Body of pancreas (tissue), 4 donors: ENCODE measurements at places on chromosomes 5 and 9.
A peak's percentile ranks its signal among the peaks of the same experiment; 100 is the strongest.

GRCh38 chr9:122128007-122128968 lies 31.3 kb downstream of the NDUFA8 start:
- H3K27ac ChIP-seq: no peak overlapping the region
- H3K36me3 ChIP-seq: no peaks in the 10 kb centered on the region
- peaks cover 18% of the 10 kb centered on the region for H3K4me1 ChIP-seq
- no peak overlapping the region for H3K4me3 ChIP-seq
- DNase-seq: no peak

GRCh38 chr9:24672336-24672735 lies 126.6 kb upstream of the IZUMO3 start:
- no peak overlapping the region for H3K27ac ChIP-seq
- no peaks in the 10 kb centered on the region for H3K27me3 ChIP-seq
- no peaks in the 10 kb centered on the region for H3K36me3 ChIP-seq
- DNase-seq: no peak
- H3K4me1 ChIP-seq: no peaks in the 10 kb centered on the region

GRCh38 chr5:167442922-167443321 lies 848.5 kb upstream of the WWC1 start:
- no peak overlapping the region for H3K4me3 ChIP-seq
- no peaks in the 10 kb centered on the region for H3K27me3 ChIP-seq
- H3K36me3 ChIP-seq: no peaks in the 10 kb centered on the region
- peak; percentile 37 for DNase-seq

GRCh38 chr9:129483415-129484351 lies 137.2 kb downstream of the C9orf50 start:
- DNase-seq: peak; percentile 82
- peak overlapping the region; percentile 100 for H3K27ac ChIP-seq
- H3K36me3 ChIP-seq: no peaks in the 10 kb centered on the region
- H3K4me1 ChIP-seq: peaks cover 81% of the 10 kb centered on the region
- no peaks in the 10 kb centered on the region for H3K27me3 ChIP-seq
- no peak overlapping the region for H3K4me3 ChIP-seq

DNA sequence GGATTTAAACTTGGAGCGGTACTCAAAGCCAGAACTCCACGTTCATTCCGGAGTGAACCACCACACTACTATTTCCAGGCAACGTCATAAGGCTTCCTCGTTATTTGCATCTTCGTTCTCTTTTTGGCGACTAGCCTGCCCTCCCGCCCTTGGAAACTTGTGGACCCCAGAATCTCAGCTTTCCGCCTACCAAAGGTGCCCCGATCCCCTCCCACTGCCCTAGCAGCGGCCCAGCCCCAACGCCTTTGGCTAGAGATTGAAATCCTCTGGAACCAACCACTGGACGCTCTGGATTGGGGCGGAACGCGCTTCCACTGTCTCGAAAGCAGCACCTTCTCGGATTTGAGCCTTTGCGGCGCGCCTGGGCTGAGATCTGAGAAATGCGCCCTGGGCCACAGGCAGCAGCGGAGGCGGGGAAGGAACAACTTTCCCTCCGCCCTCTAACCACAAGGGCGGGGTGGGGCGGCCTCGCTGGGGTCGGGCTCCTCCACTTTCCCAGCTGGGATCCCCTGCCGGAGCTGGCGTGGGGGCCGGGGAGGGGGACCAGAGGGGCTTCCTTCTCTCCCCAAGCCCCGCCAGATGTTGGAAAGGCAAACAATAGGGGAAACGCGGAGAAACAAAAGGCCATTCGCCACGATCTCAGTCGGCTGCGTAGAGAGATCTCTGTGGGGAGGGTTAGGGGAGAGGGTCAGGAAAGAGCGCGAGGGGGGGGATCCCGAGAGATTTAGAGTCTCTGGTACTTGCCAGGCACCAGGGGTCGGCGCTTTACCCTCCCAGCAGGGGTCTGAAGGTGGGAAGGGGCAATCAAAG lies 1.3 kb downstream of the MOB3B start:
- no peaks in the 10 kb centered on the region for H3K36me3 ChIP-seq
- peak overlapping the region; percentile 56 for H3K4me3 ChIP-seq
- H3K27me3 ChIP-seq: no peaks in the 10 kb centered on the region
- peaks cover 9% of the 10 kb centered on the region for H3K4me1 ChIP-seq

- no peak overlapping the region for H3K4me3 ChIP-seq
- H3K36me3 ChIP-seq: no peaks in the 10 kb centered on the region
- DNase-seq: peak; percentile 53
- H3K27ac ChIP-seq: peak overlapping the region; percentile 43
Measured at GRCh38 chr9:95626885-95627558, 110.3 kb upstream of the PTCH1 start.

DNA sequence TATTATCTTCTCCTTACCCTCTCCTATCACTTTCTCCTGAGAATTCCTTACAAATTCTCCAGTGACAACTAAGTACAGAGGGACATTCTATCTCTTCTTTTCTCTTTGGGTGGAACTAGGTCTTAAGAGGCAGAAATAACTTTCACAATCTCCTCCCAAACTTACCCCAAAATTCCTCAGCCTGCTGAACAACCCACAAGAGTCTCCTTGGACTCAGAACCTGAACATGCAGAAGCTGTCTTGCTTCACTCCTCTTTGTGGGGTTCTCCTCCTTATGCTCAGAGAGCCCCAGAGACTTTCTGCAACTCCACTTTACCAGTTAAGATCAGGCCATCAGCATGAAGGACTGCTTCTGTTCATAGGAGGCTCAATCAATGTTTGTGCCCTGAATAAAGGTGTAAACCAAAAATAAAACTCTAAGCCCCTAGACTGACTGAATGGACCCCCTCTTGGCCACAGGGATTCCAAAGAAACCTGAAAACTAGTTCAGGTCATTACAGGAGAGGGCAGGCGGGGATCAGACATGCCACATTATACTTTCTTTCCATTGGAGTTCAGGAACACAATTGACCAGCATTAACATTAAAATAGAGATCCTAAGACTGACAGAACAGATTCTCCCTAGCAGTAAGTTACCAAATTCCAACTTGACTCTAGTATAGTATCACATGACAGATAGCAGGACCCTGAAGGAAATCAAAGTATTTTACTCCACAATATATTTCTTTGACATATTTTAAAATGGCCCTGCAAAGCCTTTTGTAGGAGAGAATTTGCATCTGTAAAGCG lies 179.7 kb upstream of the FBXL17 start:
- no peaks in the 10 kb centered on the region for H3K36me3 ChIP-seq
- no peak overlapping the region for H3K4me3 ChIP-seq
- no peak for DNase-seq
- H3K27ac ChIP-seq: no peak overlapping the region
- no peaks in the 10 kb centered on the region for H3K4me1 ChIP-seq

- H3K4me3 ChIP-seq: no peak overlapping the region
- no peak overlapping the region for H3K27ac ChIP-seq
- no peaks in the 10 kb centered on the region for H3K27me3 ChIP-seq
- H3K4me1 ChIP-seq: no peaks in the 10 kb centered on the region
- H3K36me3 ChIP-seq: no peaks in the 10 kb centered on the region
Measured at GRCh38 chr9:107177243-107177839, 105.7 kb upstream of the RAD23B start.

DNA sequence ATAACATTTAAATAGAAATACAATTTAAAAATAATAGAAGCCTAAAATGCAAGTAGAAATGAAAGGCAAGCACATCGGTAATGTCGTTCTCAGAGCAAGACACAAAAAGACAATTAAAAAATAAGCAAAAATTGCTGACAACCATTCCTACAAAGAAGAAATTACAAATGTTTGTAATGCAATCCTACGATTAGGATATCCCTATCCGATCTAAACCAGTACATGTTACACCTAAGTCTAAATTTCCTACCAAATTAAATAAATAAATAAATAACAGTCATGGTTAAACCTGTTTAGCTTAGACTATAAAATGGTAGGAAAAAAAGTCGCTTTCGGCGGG lies 90.0 kb downstream of the ANXA2R start:
- no peak overlapping the region for H3K4me3 ChIP-seq
- peak overlapping the region; percentile 70 for H3K27ac ChIP-seq
- no peaks in the 10 kb centered on the region for H3K36me3 ChIP-seq
- H3K27me3 ChIP-seq: peaks cover 6% of the 10 kb centered on the region
- DNase-seq: no peak
- H3K4me1 ChIP-seq: peaks cover 24% of the 10 kb centered on the region

- H3K27me3 ChIP-seq: no peaks in the 10 kb centered on the region
- H3K4me3 ChIP-seq: no peak overlapping the region
- H3K4me1 ChIP-seq: no peaks in the 10 kb centered on the region
- H3K27ac ChIP-seq: no peak overlapping the region
- DNase-seq: no peak
Measured at GRCh38 chr9:126440940-126441339, 114.3 kb downstream of the MVB12B start.

DNA sequence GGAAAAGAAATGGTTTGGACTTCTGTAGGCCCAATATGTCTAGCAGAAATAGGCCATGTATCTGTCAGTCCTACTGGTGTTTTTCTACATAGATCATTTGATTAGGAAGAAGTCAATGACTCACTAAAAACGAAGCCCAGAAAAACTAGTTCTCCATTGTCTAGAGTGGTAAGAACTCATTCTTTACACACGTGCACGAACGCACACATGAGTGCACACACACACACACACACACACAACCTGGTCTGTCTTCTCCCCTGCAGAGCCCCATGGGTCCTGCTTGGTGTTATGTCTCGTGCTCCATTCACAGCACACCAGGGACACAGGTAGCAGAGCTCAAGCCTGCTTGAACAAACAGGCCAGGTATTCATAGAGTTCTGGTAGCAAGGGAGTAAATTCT lies 14.9 kb upstream of the FCN1 start:
- H3K27ac ChIP-seq: no peak overlapping the region
- no peak for DNase-seq
- H3K4me3 ChIP-seq: no peak overlapping the region

- no peaks in the 10 kb centered on the region for H3K27me3 ChIP-seq
- no peaks in the 10 kb centered on the region for H3K36me3 ChIP-seq
- DNase-seq: no peak
- H3K4me1 ChIP-seq: no peaks in the 10 kb centered on the region
- no peak overlapping the region for H3K4me3 ChIP-seq
Measured at GRCh38 chr5:147971472-147971871, 65.1 kb upstream of the C5orf46 start.

- peak overlapping the region; percentile 24 for H3K27ac ChIP-seq
- no peaks in the 10 kb centered on the region for H3K27me3 ChIP-seq
- no peak overlapping the region for H3K4me3 ChIP-seq
Measured at GRCh38 chr9:128109050-128109709, 18.3 kb downstream of the PTGES2 start.

GRCh38 chr5:126031989-126032716 lies 391.1 kb upstream of the GRAMD2B start:
- DNase-seq: no peak
- no peaks in the 10 kb centered on the region for H3K27me3 ChIP-seq
- H3K4me3 ChIP-seq: no peak overlapping the region
- no peaks in the 10 kb centered on the region for H3K36me3 ChIP-seq
- no peak overlapping the region for H3K27ac ChIP-seq

- H3K27ac ChIP-seq: no peak overlapping the region
- no peak for DNase-seq
- no peaks in the 10 kb centered on the region for H3K36me3 ChIP-seq
- H3K4me1 ChIP-seq: peaks cover 4% of the 10 kb centered on the region
- no peaks in the 10 kb centered on the region for H3K27me3 ChIP-seq
Measured at GRCh38 chr5:43020399-43020746, 19.7 kb downstream of the ANXA2R start.

- no peak overlapping the region for H3K27ac ChIP-seq
- no peak for DNase-seq
- H3K27me3 ChIP-seq: no peaks in the 10 kb centered on the region
- H3K4me1 ChIP-seq: peaks cover 32% of the 10 kb centered on the region
- H3K36me3 ChIP-seq: no peaks in the 10 kb centered on the region
Measured at GRCh38 chr9:100074093-100074492, 24.7 kb downstream of the ERP44 start.

GRCh38 chr9:86126998-86127972 lies 27.9 kb upstream of the GOLM1 start:
- peak overlapping the region; percentile 90 for H3K27ac ChIP-seq
- H3K4me3 ChIP-seq: no peak overlapping the region
- H3K36me3 ChIP-seq: no peaks in the 10 kb centered on the region
- no peaks in the 10 kb centered on the region for H3K27me3 ChIP-seq
- H3K4me1 ChIP-seq: peaks cover 51% of the 10 kb centered on the region
- peak; percentile 99 for DNase-seq

DNA sequence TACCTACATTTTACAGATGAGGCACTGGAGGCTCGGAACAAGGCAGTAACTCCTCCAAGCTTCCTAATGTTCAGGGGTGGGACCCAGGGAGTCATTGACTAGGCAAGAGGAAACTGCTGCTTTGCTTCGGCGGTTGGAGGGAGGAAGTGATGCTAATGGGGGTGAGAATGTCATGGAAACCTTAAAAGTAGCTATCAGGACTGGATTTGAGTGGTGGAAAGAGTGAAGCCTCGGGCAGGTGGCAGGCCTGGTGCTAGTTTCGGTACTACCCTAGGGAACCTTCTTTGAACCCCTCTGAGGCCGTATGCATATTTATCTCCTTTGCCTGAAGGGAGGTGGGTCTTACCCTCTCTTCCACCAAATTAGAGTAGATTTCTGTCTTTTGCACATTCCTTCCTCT lies 1.6 kb downstream of the BSPRY start:
- no peak overlapping the region for H3K4me3 ChIP-seq
- peaks cover 15% of the 10 kb centered on the region for H3K4me1 ChIP-seq
- no peaks in the 10 kb centered on the region for H3K36me3 ChIP-seq
- H3K27me3 ChIP-seq: no peaks in the 10 kb centered on the region
